ENCODE measurements at places on chromosomes 7 and 10.

DNA sequence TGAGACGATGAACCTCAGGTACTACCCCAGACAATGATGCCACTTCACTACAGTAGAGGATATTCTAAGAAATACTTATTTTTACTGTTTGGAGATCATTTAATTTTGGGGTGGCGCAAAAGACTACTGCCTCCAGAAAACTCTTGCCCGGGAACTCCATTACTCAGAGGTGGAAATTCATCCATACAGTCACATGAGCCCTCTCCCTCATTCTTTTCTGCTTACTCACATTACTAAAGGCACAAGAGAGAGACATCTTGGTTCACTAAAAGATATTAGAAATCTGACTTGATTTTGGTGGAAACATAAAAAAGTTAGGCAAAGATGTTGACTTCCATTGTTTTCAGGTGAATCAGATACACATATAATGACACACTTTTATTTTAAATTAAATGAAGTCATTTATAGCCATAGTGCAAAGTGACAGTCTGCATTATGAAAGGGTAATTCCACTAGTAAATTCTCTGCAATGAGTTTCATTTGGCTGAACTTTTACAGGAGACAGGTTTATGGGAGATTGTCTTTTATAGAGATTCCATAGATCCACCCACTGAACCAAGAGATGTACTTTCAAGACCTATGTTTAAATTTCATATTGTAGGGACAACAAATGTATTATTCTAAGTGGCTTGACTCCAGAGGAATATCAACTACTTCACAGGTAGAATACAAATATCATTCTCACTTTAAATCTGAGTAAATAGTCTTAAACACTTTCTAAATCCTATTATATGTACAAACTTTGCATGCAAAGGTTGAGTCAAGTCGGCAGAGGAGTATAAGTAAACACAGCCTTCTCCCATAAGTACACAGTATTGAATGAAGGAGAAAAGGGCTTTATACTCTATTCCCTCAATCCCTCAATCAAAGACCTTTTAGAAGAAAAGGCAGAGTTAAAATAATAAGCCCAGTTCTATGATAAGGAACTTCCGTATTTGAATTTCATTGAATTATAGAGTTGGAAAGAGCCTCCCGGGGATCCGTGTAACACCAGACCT lies 18.8 kb downstream of the NEBL start:
- DNase-seq: no peak

- DNase-seq: no peak
Measured at GRCh38 chr10:116272440-116273283, at the start of gene GFRA1. Gene GFRA1, minus strand, starts transcription at chr10:116273206. Its CDS starts 1,177 bp downstream, at chr10:116272029.

GRCh38 chr10:74976565-74976964 lies 134.9 kb upstream of the SAMD8 start:
- DNase-seq: no peak

DNA sequence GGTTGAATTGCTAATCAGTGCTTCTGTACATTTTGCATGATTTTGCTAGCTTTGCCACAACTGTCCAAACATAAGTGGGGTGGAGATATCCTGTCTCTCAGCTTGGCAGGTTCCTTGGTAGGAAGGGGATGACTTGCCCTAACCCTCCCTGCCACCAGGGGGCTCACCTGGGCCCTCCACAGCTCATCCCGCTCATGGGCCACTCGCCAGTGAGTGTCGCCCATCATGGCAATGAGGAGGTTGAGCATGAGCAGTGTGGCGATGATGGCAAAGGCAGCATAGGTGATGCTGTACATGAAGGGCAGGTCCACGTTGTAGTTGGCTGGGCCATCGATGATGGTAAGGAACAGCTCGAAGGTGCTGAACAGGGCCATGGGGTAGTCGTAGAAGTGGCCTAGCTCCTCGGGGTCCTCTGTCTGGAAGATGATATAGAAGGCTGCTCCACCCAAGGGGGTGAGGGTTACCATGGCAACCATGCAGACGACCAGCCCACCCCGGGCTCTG lies 12.2 kb downstream of the TRPV6 start:
- DNase-seq: no peak

- no peak for DNase-seq
Measured at GRCh38 chr7:28509251-28510025, 97.1 kb downstream of the CREB5 start.

DNA sequence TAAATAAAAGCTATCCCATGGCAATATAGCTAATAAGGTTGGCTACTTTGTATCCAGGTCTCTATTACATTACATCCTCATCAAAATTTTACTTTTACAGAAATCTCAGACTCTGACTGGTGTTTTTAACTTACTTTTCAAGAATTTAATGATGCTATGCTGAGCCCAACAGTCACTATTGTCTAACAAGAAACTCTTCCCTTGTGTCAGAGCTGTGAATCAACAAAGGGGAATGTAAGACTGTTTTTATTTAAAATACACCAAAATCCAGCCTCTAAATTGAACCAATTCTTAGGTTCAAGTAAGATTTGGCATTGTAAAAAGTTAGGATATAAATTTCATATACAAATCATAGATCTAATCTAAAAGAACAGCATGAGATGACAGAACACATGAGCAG lies 7.0 kb downstream of the RTKN2 start:
- no peak for DNase-seq
